ENCODE measurements at places on chromosomes 12 and 14.
A peak's percentile ranks its signal among the peaks of the same experiment; 100 is the strongest.

DNA sequence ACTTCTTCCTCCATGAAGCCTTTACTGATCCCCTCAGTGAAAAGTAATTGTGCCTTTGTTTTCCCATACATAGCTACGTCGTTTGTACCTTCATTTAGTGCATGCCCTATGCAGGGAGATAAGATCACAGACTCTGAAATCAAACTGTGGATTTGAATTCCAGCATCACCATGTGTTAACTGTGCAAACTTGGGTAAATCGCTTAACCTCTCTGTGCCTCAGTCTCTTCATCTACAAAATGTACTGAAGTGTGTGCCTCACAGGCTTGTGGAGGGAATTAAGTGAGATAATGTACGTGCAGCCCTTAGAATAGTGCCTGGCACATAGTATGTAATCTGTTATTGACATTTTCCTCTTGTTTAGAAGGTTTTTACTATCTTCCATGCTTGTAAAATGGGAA is 4.1 kb downstream of the CMAS start:
- no peak for DNase-seq

DNA sequence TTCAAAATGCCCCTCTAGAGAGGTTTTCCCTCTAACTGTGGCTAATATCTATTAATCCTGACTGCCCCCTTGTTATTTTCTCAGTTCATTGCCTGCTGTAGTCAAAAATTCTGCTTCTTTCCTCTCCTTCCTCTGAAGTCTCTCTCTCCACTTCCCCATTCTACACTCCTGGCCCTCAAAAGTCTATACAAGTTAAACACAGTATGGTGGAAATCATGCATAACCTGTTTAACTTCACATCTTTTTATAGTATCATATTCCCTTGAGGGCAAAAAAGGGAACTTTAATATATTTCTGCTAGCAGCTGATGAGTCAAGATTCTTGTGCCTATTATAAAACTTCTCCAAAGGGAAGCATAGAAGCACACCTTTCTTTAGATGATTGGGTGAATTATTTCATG is 16.7 kb downstream of the GRIP1 start:
- DNase-seq: no peak

GRCh38 chr12:66931091-66931490 is 252.2 kb upstream of the GRIP1 start:
- DNase-seq: no peak

GRCh38 chr12:13198241-13198640 is 1.7 kb downstream of the EMP1 start:
- no peak for DNase-seq

GRCh38 chr12:132559652-132560363 is 50.6 kb downstream of the LRCOL1 start:
- peak; percentile 41 for DNase-seq

- no peak for DNase-seq
These were observed 15.5 kb downstream of the CNIH1 start for GRCh38 chr14:54425537-54426274.

GRCh38 chr12:92506460-92506859 is 196.3 kb upstream of the PLEKHG7 start:
- no peak for DNase-seq

GRCh38 chr14:21501568-21501967 is 9.6 kb downstream of the METTL3 start:
- no peak for DNase-seq

DNA sequence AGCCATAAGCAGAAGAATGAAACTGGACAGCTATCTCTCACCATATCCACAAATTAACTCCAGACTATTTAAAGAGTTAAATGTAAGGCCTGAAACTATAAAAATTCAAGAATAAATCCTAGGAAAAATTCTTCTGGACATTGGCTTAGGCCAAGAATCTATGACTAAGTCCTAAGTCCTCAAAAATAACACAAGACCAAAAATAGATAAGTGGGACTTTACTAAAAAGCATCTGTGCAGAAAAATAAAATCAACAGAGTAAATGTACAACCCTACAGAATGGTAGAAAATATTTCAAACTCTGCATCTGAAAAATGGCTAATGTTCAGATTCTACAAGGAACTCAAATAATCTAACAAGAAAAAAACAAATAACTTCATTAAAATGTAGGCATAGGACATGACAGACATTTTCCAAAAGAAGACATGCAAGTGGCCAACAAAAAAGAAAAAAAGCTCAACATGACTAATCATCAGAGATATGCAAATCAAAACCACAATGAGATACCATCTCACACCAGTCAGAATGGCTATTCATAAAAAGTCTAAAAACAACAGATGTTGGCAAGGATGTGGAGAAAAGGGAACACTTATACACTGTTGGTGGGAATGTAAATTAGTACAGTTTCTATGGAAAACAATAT is 61.0 kb upstream of the PPFIA2 start:
- no peak for DNase-seq

DNA sequence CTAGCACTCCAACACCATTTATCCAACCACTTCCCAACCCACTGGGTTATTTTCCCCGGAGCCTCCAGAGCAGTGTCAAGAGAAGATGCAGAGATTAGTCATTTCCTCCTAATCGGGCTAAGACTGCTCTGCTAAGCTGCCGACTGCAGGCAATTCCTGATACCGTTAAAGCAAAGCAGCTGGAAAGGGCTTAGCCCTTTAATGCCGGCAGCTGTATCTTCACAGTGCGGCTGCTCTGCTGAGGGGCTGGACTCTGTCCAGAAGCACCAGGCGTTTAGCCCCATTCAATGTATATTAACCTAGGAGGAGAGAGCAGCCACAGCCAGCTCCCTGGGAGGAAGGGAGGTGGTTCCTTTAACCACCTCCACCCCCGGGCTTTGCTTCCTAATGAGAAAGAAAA is 11.1 kb downstream of the AQP6 start:
- no peak for DNase-seq

DNA sequence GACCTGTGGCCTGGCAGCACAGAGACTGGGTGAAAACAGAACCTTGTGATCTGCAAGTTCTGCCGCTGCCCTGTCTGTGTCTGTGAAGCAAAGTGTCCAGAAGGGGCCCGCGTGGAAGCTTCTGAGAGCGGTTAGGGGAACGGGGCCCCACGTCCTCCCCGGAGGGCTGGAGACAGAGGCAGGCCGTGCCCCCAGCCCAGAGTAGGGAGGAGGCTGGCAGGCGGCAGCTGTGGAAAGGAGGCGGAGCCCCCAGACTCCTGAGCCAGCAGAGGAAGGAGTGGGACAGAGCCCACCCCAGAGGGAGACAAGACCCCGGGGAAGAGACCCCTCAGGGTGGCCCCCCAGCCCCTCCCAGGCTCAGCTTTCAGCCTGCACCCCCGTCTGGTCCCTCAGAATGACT is 49.0 kb downstream of the GALNT9 start:
- DNase-seq: no peak

DNA sequence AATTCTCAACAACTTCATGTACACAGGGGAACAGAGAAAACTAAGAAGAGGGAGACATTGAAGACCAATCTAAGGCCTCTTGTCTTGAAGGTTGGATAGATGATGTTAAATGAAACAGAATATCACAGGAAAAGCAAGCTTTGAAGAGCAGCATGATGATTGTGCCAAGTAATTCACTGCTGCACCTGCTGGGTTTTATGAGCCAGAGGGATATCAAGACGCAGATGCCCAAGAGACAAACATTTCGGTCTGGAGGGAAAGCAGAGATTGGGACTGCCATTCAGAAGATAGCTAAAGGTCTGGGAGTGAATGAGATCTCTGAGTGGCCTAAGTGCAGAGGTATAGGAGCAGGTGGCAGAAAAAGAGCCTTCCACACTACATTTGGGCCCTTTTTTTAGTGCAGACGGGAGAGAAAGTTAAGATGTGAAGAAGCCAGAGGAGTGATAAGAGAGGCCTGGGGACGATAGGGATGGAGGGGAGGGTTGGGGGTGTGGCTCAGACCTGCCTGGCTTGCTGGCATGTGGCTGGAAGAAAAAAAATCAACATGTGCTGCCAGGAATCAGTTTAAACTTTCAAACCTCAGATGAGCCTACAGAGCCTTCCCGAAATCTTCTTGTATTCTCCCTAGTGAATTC is 200.6 kb downstream of the AEBP2 start:
- DNase-seq: no peak

GRCh38 chr14:64654246-64654900 is 49.9 kb upstream of the PLEKHG3 start:
- DNase-seq: no peak

DNA sequence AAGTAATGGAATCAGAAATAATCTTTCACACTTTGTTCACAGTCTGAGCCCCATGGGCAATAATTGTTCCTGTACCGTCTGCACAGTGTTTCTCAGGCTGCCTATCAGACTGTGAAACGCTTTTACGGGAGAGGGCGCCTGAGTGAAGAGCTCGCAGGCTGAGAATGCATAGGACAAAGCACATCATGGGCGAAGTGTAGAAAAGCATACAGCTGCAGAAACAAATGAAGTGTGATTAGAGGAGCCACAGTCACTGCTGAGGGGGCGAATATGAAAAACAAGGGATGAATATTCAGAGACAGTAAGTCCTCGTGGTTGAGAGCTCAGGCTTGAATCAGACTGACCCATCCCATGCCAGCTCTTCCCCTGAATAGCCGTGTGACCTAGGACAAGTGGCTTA is 438.4 kb upstream of the DCN start:
- DNase-seq: no peak

DNA sequence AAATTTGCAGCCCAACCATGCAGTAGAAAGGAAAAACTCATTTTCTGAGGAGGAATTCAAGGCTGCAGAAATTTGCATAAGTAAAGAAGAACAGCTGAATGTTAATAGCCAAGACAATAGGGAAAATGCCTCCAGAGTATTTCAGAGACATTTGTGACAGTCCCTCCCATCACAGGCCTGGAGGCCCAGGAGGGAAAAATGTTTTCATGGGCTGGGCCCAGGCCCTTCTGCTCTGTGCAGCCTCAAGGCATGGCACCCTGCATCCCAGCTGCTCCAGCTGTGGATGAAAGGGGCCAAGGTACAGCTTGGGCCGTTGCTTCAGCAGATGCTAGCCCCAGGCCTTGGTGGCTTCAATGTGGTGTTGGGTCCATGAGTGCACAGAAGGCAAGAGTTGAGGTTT is 62.3 kb downstream of the ATXN7L3B start:
- no peak for DNase-seq

DNA sequence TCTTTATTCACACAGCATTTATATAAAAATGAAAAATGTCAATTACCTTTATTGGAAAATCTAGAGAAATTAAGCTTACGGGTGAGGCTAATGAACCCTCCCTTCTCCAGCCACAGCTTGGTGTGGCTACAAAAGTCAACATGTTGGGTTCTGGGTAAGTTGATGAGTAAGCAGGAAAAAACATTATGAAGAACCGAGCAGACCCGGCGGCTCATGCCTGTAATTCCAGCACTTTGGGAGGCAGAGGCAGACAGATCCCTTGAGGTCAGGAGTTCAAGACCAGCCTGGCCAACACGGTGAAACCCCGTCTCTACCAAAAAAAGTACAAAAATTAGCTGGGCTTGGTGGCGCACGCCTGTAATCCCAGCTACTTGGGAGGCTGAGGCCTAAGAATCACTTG is 10.9 kb downstream of the NAA25 start:
- DNase-seq: no peak

GRCh38 chr14:73771848-73772638 is 57.9 kb upstream of the PNMA1 start:
- no peak for DNase-seq

DNA sequence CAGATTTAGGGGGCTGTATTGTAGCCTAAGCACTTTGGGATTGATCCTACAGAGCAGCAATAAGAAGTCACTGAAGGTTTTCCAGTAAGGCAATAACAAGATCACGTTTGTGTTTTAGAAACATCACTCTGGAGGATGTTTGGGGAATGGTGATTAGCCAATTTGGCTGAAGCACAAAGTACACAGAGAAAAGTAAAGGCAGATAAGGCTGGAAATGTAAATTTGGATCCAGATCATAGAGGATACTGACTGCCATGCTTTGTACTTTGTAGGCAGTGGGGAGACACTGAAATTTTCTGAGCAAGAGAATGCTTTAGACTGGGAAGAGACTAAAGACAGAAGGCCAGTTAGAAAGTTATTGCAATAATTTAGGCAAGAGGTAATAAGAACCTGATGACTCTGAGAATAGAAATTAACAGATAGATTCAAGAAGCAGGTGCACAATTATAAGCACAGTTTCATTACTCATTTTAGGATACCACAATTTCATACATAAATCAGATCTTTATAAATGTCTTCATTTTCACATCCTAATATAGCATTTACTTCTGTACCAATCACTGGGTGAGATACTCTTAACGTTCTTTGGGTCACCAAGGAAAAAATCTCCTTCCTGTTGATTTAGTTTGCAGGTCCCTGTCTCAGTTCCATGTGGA is 314.5 kb upstream of the GARIN6 start:
- no peak for DNase-seq

GRCh38 chr14:65412856-65413738 is 567 bp downstream of the FUT8 start:
- peak; percentile 88 for DNase-seq

GRCh38 chr12:89363582-89363981 is 11.3 kb upstream of the DUSP6 start:
- no peak for DNase-seq

DNA sequence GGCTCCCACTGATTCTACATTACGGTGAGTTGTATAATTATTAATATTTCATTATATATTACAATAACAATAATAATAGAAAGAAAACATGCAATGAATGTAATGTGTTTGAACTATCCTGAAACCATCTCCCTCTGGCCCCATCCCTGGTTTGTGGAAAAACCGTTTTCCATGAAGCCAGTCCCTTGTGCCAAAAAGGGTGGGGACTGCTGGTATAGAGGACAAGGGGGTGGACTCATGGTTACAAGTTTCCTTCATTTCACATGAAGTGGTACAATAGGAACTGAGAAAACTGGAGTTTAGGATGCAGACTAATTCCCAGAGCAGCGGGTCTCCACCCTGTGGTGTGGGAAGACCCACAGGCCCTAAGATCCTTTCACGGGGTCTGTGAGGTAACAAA is 3.0 kb upstream of the C1RL start:
- no peak for DNase-seq

DNA sequence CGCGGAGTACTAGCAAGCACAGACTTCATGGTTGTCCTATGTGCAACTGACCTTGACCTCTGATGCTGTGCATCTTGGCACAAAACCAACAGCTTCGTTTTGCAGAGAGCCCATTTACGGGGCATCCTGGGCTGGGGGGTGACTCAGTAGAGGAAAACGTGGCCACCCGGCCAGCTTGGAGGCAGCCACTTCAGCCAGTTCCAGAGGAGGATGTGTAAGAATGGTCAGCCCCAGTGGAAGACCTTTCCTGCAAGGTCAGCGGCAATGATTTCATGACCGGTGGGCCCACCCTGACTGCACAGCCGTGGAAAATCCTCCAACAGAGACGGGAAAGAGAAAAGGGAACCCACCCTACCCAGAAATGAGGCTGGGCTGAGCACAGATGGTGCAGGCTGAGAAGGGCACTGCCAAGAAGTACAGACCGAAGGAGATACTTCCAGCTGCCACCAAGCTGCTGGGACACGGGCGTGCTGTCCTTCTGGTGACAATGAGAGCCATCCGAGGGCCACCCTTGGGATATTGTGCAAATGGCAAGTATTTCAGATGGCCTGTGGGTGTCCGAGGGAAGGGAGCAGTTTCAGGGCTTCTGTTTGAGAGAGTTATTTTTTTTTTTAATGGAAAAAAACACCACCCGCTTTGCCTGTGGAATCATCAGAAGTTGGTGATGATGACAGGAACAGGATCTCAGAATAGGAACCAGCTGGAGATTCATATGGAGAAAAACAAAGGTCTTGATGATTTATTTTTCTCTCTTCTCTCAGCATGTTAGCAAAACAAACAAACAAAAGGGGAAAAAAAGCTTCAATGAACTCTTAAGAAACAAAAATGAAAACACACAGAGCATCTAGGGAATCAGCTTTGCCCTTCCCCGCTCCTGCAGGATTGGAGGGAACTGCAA is 120.2 kb upstream of the RFLNA start:
- no peak for DNase-seq

All from NCI-H2107 (cell line).